ENCODE measurements at places on chromosomes 5 and 9.

DNA sequence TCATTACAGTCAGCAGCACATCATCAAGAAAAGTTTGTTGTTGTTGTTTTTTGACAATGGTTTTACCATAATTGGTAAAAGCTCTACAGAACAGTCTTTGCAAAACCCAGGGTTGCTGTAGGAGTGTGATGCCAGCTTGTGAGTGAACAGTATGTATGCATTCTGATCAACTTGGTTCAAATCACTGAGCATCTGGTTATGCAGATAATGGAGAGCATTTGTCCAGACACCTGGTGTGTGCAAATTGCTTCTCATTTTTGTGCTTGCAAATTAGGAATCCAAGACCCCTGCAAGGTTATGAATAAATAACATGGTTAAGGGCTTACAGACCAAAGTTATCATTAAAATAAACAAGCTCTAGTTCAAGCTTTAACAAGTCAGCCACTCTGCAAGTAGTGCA lies 448.7 kb upstream of the ACTBL2 start:
- no peak for DNase-seq

- no peak for DNase-seq
Observed at GRCh38 chr5:59040024-59040803, 457.3 kb downstream of the RAB3C start.

DNA sequence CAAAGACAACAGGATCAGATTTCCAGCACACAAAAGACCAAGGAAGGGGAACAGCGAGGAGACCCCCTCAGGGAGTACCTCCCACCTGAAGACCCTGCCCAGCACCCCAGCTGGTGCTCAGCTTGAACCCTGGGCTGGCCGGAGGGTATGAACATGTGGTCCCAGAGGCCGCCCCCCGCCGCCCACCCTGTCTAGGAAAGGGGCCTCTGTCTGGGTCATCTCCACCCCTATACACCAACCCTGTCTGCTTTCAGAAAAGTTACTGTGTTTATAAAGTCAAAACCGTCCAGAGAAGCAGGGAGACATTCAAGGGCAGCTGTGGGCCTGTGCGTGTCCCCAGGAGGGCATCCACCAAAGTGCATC lies 72.2 kb downstream of the ADAMTS2 start:
- no peak for DNase-seq

DNA sequence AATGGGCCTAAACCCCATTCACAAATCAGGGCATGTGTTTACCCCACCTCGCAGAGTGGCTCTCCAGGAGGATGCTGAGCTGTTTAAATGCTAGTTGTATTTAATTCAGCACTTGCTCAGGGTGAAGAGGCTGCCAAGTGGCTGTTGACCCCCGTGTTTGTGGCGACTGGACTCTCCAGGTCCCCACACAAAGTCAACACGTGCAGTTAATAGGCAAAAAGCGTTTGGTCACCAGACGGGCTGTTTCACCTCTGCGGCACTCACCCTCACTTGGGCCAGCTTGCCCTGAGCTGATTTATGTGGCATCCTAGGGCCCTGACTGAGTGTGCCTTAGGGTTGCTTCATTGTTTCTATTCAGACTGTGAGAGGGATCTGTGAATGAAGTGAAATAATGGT lies 152.3 kb downstream of the GAS1 start:
- DNase-seq: no peak

- DNase-seq: no peak
Observed at GRCh38 chr9:104980039-104980654, 52.2 kb upstream of the ABCA1 start.

DNA sequence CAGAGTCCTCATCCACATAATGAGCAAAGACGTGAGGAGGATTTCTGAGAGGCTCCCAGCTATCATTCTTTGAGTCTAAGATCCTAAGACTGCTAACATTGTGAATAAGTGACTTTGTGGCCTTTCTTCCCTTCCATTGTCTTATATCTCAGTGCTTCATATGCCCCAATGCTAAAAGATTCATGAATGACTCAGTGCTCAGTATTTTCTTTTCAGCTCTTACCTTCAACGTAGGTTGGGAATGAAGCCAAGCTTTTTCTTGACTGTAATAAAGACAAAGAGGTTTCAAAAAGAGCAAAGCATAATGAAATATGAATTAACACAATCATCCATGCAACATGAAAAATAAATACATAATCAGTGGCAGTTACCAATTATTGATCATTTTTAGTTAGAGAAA lies 146.4 kb downstream of the ENTREP1 start:
- no peak for DNase-seq

DNA sequence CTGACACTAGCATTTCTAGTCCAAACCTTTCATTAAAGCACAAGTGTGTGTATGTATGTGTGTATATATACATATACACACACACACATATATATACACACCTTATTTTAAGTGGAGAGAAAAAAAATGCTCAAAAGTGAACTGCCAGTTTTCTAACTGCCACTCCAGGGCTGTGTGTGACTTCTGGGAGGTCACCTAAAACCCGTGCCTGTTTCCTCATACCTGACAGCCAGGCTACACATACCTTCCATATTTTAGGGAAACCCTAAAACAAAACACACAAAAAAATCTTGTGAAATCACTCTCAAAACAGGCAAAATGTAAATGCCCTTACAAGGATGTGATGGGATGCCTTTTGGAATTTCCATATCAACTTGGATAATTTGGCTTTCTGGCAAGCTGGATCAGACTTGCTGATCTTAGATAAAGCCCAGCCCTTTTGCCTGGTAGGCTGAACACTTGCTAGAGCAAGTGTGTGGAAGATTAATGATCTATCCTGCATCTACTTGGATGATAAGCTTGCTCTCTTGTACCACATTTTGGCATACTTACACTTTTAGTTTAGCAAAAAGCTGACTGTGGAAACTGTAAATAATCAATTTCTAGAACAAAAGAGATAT lies 127.8 kb downstream of the GNAQ start:
- no peak for DNase-seq

DNA sequence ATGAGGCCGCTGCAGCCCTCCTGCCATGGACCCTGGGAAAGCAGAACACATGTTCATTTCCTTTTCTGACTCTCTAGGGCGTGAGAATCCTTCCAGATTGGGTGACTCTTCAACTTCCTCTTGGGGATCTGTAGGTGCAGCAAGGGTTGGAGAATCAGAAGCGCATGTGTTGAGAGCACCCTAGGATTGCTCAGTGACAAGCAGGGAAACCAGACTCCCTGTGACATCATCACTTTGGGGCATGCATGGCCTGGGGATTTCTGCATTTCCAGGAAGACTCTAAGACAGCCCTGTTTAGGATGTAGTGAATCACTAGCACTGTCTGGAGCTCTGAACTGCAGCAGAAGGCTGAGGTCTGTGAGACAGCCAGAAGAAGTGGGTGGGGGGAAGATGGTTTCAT lies 15.1 kb upstream of the LCP2 start:
- DNase-seq: no peak

- DNase-seq: no peak
Observed at GRCh38 chr9:116901260-116901659, 214.2 kb downstream of the TRIM32 start.

GRCh38 chr5:158013939-158014338 lies 155.0 kb upstream of the CLINT1 start:
- no peak for DNase-seq

- DNase-seq: no peak
Observed at GRCh38 chr9:10055886-10056395, 556.9 kb downstream of the PTPRD start.

DNA sequence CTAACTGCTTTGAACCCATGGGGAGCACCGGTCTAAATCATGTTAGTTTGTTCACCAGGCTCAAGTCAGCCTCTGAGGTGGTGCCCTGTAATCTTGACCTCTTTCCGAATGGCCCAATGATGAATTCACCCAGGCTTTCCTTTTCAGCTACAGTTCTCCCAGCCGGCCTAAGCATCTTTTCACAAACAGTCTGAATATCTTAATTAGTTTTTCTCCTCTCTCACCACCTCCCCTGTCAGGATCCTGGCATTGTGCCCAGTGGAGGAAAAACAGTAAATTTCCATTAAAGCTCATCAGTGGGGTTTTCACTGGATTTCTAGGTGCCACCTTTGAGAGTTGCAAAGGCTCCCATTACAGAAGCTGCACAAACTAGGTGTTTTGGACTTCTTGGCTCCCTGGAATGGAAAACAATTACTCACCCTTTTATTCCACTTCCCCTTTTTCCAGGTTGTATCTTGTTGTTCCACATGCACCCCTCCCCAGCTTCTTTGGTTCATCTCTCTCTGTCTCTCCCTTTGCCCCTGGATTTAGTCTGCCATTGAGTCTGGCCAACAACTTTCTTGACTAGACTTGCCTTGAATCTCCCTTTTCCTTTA lies 69.4 kb upstream of the ADAMTSL1 start:
- no peak for DNase-seq

GRCh38 chr5:77321793-77322394 lies 111.4 kb downstream of the PDE8B start:
- DNase-seq: no peak

DNA sequence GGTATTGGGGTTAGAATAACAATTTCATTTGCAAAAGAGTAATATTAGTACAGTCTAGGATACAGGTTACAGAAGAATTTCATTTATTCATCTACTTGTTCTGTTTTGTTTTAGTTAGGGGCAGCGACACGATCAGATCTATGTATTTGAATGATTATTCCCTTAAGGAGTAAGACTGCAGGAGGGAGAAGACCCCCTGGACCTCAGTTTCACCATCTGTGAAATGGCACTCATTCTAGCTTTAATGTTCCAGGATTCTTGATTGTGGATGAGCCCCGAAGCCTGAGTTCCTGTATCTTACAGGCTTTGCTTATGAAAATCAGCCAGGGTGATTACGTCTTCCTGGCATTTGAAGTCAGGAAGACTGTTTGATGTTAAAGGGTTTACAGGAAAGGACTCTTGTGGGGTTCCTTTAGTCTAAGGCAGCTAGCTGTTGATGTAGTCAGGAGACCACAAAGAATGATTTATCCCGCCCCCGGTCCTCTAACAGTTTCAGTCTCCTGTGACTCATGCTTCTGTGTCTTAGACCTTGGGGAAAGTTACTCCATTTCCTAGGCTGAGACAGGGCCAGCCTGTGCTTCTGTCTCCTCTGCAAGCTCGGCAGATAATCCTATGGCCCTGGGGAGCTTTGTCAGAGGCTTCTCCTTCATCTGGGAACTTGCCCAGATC lies 11.5 kb downstream of the SMIM3 start:
- DNase-seq: peak; percentile 58

GRCh38 chr9:133521122-133522072 lies 3.4 kb downstream of the MYMK start:
- no peak for DNase-seq

GRCh38 chr5:127801751-127802476 lies 98.7 kb downstream of the CCDC192 start:
- no peak for DNase-seq

GRCh38 chr9:17739022-17739421 lies 160.2 kb downstream of the SH3GL2 start:
- no peak for DNase-seq

GRCh38 chr5:40485021-40485998 lies 194.4 kb upstream of the PTGER4 start:
- DNase-seq: no peak

DNA sequence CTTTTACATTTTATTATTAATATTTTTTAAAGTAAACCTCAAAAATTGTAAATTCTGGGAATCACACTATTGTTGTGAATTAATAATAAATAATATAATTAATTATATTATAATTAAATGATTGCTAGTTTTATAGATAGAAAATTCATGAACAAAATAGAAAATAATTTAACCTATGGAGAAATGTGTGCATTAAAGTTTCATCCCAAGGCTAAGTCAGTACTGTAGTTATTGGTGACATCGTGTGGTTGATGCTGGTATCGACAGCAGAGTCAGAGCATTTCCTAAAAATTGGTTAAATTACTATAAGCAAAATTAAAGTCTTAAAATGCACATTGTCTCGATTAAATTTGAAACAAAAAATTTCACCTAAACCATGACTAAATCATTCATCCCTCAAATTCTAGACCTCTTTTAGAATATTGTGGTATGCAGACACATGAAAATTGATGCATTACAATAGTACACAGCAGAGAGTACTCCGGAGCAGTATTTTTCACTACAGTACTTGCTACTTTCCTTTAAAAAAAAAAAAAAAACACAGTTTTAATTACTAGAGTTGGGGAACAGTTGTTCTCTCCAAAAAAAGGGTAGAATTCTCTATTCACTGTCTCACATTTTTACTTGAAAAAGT lies 73.9 kb downstream of the RORB start:
- DNase-seq: no peak

DNA sequence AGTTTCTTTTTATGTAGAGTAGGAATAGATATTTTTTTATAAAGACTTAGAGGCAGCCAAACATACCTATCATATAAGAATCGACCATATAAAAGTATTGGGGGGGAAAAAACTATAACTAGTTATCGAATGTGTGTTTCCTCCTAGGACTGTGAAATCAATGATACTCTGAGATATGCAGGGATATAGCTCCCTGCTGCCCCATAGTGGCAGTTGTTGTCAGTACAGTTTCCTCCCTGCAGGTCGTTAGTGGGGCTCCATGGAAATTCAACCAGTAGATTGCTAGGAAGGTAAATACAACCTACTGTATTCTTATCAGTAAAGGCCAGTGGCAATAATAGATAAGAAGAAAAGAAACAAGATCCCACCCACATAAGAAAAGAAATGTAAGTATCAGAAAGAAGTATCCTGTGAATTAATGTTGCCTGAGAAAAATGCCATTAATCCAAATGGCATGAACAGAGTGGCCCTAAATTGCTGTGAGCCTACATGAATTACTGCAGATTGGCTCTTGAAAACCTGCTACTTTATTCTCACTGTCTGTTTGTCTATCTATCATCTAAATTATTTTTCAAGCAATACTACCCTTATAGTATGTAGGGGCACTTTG lies 136.9 kb upstream of the FBN2 start:
- no peak for DNase-seq

DNA sequence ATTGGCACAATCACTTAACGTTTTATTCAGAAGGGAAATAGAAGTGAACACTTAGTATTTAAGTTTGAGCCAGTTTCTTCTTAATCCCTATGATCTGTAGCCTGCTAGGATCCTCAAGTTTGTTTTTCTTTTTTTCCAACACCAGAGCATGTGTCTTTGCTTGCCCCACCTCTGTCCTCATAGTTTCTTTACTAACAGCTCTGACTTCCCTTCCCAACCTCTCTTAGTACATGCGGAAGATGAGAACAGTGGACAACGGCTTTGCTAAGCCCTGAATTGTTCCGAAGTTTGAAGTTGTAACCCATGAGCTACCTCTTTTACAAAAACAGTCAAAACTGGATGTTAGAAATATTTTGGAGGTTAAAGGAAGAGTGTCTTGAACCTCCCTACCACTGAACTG lies 61.7 kb upstream of the TAF11L2 start:
- DNase-seq: no peak

GRCh38 chr5:89315286-89316100 lies 432.5 kb upstream of the MEF2C start:
- DNase-seq: no peak

- DNase-seq: no peak
Observed at GRCh38 chr5:124477577-124477976, 268.9 kb downstream of the ZNF608 start.

DNA sequence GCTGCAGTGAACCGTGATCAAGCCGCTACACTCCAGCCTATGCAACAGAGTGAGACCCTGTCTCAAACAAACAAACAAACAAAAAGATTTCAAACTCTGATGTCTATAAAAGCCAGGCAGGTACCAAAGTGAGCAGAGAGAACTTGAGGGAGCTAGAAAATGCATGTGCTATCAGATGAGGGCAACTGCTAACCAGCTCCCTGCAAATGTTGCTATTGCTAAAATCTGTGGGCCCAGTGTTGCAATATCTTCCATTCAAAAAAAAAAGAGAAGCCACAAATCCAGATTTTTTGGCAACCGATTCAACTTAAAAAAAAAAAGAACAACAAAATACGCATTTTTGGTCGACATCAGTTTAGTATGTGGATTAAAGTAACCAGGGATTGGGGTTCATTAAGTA lies 5.5 kb downstream of the UBE2D2 start:
- DNase-seq: no peak

- peak; percentile 75 for DNase-seq
Observed at GRCh38 chr9:131678499-131679111, 61.3 kb downstream of the RAPGEF1 start.
